ENCODE measurements at places on chromosomes 6 and 20. TPM values are rescaled to one million over a fixed set of nuclear protein-coding genes. Genes with fewer than 3 reads are reported as not detected.

RPS6KA2 gene
- 94.9 TPM for total RNA-seq

GRCh38 chr6:82573254-82573972 lies 209.8 kb downstream of the TPBG start:
- no peak overlapping the region for H3K27ac ChIP-seq
- no peak for DNase-seq
- H3K36me3 ChIP-seq = no peaks in the 10 kb centered on the region
- H3K4me1 ChIP-seq = no peaks in the 10 kb centered on the region

DNA sequence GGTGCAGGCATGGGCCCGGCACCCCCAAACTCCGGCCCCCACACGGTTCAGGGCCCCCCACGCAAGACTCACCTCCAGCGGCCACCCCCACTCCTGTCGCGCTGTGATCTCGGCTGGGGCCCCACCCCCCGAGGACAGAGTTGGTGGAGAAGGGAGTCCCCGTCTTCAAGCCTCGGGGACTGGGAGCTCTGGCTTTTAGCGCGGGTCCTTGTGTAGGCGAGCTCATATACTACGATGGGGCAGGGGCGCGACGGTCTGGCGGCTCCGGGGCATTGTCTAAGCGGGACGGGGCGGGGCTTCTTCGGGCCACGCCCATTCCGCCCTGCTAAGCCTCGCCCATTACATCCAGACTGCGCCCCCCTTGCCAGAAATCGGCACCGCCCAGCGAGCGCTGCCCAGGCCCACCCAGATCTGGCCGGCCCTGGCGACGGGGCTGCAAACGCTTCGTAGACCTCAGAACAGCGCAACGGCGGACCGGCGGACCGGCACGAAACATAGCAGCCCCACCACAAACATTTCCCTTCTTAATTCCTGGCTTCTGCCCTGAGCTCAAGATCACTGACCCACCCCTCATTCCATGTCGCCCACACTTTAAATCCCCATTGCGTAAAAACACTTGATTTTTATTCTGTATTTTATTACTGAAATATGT lies 1.0 kb upstream of the DDAH2 start:
- peaks cover 39% of the 10 kb centered on the region for H3K4me1 ChIP-seq
- peak; percentile 97 for DNase-seq
- H3K27ac ChIP-seq = peak overlapping the region; percentile 95

DNA sequence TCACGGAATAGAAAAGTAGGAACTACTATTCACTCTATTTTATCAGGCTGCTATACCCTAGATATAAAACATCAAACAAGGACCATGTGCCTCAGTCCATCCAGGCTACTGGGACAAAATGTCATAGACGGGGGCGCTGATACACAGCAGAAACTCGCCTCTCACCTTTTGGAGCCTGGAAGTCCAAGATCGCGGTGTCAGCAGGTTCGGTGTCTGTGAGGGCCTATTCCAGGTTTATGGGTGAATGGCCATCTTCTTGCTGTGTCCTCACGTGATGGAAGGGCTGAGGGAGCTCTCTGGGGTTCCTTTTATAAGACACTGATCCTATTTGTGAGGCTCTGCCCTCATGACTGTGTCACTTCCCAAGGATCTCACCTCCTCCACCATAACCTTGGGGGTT lies 89.5 kb downstream of the DLL1 start:
- no peaks in the 10 kb centered on the region for H3K27me3 ChIP-seq
- H3K4me1 ChIP-seq = no peaks in the 10 kb centered on the region
- no peak overlapping the region for H3K4me3 ChIP-seq

HEBP2 gene
- 9.9 TPM for total RNA-seq

FAM229B gene
- not detected for total RNA-seq

All from stomach (tissue), 19 donors.